ENCODE measurements at places on chromosomes 3 and 15.

DNA sequence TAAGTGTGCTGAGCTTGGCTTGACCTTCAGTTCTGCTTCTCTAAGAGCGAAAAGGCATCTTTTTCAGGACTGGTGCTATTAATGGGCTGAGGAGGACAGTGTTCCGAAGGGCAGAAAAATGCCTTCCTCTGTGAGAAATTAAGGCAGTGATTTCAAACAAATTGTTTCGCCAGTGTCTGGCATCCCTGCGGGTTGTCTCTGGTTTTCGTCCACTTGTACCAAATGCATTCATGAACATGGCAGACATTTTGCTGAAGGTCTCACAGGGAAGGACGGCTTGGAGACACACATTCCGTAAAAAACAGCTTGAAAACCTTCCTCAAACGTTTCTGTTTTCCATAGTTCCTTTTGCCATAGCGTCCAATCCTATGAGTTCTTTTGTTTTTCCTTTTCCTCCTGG lies 57.1 kb downstream of the CEMIP start:
- no peak for DNase-seq

DNA sequence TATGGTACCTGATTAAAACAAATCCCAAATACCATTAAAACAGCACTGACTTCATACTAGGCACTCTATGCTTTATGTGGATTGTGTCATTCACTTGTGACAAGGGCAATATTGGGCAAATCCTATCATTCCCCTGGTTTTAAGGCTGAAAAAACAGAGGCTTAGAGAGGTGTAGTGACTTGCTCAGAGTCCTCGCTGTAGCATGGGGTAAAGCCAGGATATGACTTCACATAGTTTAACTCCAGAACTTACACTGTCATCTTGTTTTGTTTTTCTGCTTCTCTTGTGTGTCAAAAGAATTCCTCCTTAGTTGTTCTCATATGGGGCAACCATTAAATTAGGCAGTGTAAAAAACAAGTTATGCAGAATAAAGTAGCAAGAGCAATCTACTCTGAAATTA lies 40.3 kb upstream of the ICE2 start:
- DNase-seq, result no peak

DNA sequence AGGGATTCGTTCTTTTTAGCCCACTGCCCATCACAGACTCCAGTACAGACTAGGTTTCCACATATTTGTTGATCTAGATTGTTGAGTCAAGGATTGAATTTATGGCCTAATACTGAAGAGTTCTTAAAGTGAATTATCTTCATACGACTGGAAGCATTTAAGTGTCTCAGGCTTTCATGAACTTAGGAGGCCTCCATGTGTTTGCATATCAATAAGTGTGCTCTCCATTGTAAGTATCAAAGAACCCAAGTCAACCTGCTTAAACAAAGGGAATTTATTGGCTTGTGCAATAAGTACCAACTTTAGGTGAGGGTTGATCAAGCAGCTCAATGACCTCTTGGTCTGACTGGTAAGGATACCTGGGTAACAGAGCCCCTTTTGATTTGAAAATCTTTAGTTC lies 382.1 kb downstream of the PDCD6IP start:
- no peak for DNase-seq

DNA sequence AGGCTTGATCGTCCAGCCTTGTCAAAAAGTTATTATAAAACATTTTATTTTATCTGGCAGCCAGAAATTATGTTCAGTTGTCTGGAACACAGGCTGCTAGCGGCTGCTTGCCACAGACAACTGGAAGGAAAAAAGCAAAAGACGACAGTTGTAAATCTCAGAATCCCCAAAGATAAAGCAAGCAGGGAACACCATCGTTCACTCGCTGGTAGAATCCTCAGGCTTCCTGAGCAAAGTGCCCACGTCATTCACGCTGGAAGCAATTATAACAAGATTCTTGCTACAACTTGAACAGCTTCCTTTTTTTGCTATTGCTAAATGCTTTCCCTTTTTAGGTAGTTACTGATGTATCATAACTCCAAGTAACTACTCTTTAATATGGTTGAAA lies 33.6 kb downstream of the ADAMTS17 start:
- DNase-seq, result no peak

GRCh38 chr15:75023181-75023871 lies at the start of gene PPCDC:
Gene PPCDC (plus strand): TSS chr15:75023590. CDS start chr15:75028319, 4,729 bp downstream.
- DNase-seq, result peak; percentile 99
